Naive thymus-derived CD4-positive, alpha-beta T cell (primary cell): ENCODE measurements at places on chromosomes 5 and 9.

GRCh38 chr5:137751869-137752491 lies 2.2 kb downstream of the HNRNPA0 start:
- peak overlapping the region; percentile 98 for H3K27ac ChIP-seq
- H3K36me3 ChIP-seq: peaks cover 15% of the 10 kb centered on the region
- peak; percentile 52 for DNase-seq

DNA sequence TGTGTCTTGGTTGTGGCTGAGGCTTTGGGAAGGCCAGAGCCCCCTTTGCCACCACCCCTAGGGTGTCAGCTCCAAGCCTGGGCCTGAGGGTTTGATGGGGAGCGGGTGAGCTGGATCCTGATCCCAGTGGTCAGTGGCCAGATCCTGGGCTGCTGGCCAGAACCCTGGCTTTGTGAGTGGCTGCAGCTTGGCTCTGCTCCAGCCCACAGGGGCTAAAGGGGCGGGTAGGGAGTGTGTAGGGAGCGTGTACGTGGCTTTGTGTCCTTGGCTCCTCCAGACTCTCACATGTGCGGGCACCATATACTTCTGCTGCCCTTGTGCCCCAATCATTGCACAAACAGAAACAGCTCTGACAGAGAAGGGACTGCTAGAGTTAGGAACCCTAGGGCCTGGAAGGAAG lies 1.2 kb upstream of the IL11RA start:
- no peak overlapping the region for H3K4me3 ChIP-seq
- H3K36me3 ChIP-seq: peaks cover 15% of the 10 kb centered on the region
- no peak overlapping the region for H3K27ac ChIP-seq
- no peaks in the 10 kb centered on the region for H3K27me3 ChIP-seq
- no peak for DNase-seq

- DNase-seq: no peak
- H3K27ac ChIP-seq: no peak overlapping the region
- H3K4me1 ChIP-seq: no peaks in the 10 kb centered on the region
- no peaks in the 10 kb centered on the region for H3K36me3 ChIP-seq
- no peaks in the 10 kb centered on the region for H3K27me3 ChIP-seq
Measured at GRCh38 chr9:3455094-3455493, 70.7 kb downstream of the RFX3 start.

- no peaks in the 10 kb centered on the region for H3K27me3 ChIP-seq
- H3K4me1 ChIP-seq: no peaks in the 10 kb centered on the region
- no peak overlapping the region for H3K4me3 ChIP-seq
- no peak overlapping the region for H3K27ac ChIP-seq
- DNase-seq: no peak
- no peaks in the 10 kb centered on the region for H3K36me3 ChIP-seq
Measured at GRCh38 chr9:85978496-85978895, 37.5 kb downstream of the NAA35 start.

- H3K4me3 ChIP-seq: no peak overlapping the region
- H3K36me3 ChIP-seq: no peaks in the 10 kb centered on the region
- no peak overlapping the region for H3K27ac ChIP-seq
- no peaks in the 10 kb centered on the region for H3K4me1 ChIP-seq
- H3K27me3 ChIP-seq: no peaks in the 10 kb centered on the region
- no peak for DNase-seq
Measured at GRCh38 chr9:64066736-64067368, 1218.2 kb downstream of the FOXD4L5 start.

GRCh38 chr9:136107953-136108647 lies 10.6 kb downstream of the TMEM250 start:
- no peaks in the 10 kb centered on the region for H3K36me3 ChIP-seq
- H3K27ac ChIP-seq: peak overlapping the region; percentile 82
- DNase-seq: no peak
- H3K4me3 ChIP-seq: no peak overlapping the region
- H3K4me1 ChIP-seq: peaks cover 63% of the 10 kb centered on the region

DNA sequence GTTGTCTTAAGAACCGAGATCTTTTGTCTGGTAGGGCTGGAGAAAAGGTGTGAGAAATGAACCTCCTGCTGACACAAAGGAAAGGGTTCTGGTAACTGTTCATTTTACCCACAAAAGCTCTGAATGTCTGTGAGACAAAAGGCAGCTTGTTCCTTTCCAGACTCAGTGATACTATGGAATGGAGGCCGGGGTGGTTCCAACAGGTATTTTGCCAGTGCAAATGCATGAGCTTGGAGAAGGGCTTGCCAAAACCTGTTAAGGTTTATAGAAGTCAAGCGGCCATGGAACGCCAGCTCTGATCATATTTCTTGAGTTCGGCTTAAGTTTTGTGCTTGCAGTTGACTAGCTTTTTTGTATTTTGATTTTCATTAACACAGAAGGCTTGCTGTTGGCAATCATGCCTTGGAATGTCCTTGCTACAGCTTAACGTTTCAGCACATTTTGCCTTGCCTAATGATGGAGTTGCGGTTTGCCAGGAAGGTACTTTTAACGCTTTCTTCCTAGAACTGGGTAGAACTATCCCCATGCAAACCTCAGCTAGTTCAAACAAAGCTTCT lies 328.6 kb downstream of the PIK3R1 start:
- no peak overlapping the region for H3K4me3 ChIP-seq
- H3K27ac ChIP-seq: no peak overlapping the region
- no peaks in the 10 kb centered on the region for H3K27me3 ChIP-seq
- H3K4me1 ChIP-seq: no peaks in the 10 kb centered on the region
- H3K36me3 ChIP-seq: no peaks in the 10 kb centered on the region
- no peak for DNase-seq
